ENCODE measurements at places on chromosomes 12 and 14.

DNA sequence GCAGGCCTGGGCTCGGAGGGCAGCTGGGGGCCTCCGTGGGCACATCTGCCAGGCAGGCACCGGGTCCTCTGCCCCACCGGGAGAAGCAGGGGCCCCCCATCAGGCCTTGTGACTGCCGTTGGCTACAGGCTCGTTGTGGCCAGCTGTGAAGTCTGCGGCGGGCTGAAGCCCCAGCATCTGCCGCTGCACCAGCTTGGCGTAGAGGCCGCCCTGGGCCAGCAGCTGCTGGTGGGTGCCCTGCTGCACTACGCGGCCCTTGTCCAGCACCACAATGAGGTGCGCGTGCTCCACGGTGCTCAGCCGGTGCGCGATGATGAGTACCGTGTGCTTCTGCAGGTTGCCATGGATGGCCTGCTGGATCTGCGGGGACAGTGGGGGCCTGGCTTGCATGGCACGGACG, 33.9 kb upstream of the VPS37B start:
- peak; percentile 17 for ATAC-seq

GRCh38 chr14:102545461-102546265, 36.1 kb upstream of the ANKRD9 start:
- peak; percentile 27 for ATAC-seq

DNA sequence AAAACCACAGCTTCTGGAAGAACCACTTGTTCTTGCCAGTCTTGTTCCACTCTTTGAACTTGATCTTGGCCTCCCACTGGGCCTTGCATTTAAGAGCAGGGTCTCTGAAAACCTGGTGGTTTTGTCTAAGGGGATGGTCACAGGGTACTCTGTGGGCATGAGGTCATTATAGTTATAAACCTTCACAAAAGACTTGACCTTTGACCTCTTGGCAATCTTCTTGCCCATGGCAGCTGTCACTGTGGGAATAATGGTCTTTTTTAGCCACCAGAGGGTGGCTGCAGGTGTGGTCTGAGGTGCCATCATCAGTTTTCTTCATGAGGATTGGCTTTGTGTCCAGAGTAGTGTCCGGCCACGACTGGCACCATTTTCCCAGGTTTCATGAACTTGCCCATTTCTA, 9.1 kb downstream of the ATP6V0A2 start:
- ATAC-seq: no peak

DNA sequence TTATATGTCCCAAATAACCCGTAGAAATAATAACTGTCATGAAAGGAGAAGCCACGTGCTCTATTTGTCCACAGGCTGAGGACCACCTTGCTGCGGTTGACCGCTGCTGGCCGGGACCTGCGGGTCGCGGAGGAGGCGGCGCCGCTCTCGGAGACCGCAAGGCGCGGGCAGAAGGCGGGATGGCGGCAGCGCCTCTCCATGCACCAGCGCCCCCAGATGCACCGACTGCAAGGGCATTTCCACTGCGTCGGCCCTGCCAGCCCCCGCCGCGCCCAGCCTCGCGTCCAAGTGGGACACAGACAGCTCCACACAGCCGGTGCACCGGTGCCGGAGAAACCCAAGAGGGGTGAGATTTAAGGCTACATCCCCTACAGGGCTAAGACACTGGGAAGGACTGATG, 21.0 kb downstream of the RPGRIP1 start:
- ATAC-seq: peak; percentile 20

DNA sequence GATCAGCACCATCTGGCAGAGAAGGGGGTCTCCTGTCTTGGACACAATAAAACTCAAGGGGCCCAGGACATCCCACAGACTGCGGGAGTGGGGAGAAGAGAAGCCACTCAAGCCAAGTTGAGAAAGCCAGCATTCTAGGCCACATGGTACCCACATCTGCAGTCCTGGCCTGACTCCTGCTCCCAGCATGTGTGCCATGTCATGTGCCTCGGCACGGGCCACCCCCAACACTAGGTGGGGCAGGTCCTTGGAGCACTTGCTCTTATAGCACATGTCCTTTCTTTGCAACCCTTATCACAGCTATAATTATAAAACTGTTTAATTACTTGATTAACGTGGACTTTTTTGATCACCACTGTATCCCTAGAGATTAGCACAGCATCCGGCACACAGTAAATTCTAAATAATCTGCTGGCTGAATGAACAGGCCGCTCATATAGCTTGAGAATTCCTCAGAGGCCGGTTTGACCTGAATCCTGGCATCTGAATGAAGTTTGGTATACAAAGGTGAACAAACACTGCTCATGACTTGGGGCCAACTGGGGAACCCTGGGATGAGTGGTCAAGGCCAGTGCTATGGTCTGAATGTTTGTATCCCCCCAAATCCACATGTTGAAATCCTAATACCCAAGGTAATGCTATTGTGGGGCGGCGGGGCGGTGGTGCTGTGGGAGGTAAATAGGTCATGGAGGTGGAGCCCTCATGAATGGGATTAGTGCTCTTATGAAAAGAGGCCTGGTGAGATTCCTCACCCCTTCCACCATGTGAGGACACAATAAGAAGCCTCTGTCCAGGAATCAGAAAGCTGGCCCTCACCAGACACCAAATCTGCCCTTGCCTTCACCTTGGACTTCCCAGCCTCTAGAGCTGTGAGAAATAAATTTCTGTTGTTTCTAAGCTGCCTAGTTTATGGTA, 6.6 kb downstream of the NCKAP5L start:
- ATAC-seq: no peak

DNA sequence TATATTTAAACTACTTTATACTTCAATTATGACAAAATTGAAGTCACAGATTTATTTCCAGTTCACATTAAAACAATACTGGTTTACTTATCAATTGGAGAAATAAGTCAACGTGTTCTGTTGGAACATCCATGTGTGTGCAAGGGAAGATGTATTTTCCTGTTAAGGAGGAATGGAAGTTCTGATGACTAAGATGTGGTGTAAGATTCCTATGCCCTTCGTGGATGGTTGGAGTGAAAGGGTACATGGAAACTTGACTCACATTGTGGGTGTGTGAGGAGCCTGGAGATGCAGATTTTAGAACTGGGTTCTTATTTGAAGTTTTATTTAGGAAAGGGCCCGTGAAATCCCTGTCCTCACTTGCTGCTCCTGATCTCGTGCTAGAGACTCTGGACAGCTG, 95.3 kb downstream of the CATSPERB start:
- no peak for ATAC-seq

DNA sequence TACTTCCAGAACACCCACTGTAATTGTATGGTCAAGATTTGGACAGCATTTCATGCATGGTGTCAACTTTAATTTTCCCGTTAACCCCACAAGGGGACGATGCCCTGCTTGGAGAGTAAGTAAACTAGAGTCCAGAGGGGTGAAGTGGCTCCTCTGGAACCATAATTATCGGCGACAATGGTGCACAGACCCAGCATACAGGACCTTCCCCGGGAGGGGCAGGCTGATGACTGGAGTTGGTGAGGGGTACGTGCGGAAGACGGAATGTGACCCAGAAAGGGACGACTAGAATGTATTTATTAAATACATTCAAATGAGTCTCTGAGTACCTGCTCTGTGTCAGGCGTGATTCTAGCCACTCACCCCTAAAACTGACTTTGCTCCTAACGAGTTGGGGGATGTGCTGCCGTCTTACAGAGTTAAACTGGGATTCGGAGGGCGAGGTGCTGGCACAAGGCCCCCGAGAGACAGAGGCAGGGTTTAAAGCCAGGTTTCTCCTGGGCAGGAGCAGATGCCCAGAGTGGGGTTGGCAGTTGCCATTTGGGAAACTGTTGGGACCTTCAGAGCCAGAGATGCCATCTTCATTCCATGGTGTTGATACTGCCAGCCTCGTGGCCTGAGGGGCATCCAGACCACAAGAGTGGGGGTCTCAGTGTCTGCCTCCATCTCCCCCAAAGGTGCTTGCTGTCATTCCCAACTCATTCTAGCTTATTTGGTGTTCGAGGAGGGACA, 10.9 kb downstream of the RTL1 start:
- no peak for ATAC-seq

GRCh38 chr14:24576182-24576581, at the start of gene CTSG:
CTSG (minus strand) TSS chr14:24576250; CDS start chr14:24576223, 27 bp downstream.
- no peak for ATAC-seq

DNA sequence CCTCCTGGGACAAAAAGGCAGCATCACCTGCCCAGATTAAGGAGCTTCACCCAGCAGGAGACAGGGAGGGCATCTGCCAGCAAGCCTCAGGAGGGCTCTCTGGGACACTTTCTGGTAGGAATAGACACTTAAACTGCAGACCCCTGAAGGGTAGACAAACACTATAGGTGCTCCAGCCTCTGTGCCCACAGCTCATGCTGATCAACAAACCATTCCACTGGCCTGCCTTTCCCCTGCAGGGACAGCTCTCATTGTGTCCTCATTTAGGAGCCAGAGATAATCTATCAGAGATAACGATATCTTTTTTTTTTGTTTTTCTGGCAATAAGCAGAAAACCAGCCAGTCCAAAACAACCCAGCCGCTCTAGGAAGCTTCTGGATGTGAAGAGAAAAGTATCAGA, 251.8 kb upstream of the CCDC196 start:
- ATAC-seq: no peak

GRCh38 chr12:119544765-119545625, 48.6 kb upstream of the TMEM233 start:
- ATAC-seq: peak; percentile 76

DNA sequence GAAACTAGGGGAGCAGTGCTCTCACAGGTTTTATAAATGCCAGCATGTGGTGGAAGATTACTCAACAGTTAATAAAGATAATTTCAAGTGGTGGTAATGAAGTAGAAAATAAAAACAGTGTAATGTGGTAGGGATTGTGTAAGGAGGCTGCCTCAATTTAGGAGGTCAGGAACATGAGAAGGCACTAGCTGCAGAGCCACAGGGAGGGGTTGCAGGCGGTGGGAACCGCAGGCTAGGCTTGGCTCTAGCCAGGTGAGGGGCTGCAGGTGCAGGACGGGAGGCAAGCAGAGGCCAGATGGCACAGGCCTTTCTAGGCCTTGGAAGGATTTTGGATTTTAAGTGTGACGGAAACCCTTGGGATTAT, 768 bp downstream of the METTL25 start:
- no peak for ATAC-seq

DNA sequence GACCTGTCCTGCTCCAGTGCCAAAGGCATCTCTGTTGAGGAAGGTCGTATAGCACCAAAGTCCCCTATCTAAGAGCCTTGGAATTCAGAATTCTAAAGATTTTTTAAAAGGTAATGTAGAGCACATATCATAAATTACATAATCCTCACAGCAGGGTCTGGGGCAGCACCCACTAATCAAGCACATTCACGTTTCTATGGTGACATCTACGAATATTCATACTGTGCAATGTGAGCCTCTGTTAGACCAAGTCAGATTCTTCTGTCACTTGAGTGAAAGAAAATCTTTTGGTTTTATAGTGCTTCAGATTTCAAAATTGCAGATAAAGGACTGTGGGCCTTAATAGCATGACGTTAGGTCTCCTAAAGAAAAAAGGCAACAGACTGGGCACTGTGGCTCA, 13.1 kb upstream of the TMEM229B start:
- no peak for ATAC-seq

GRCh38 chr14:54857830-54858269, 44.8 kb downstream of the GCH1 start:
- ATAC-seq: no peak

DNA sequence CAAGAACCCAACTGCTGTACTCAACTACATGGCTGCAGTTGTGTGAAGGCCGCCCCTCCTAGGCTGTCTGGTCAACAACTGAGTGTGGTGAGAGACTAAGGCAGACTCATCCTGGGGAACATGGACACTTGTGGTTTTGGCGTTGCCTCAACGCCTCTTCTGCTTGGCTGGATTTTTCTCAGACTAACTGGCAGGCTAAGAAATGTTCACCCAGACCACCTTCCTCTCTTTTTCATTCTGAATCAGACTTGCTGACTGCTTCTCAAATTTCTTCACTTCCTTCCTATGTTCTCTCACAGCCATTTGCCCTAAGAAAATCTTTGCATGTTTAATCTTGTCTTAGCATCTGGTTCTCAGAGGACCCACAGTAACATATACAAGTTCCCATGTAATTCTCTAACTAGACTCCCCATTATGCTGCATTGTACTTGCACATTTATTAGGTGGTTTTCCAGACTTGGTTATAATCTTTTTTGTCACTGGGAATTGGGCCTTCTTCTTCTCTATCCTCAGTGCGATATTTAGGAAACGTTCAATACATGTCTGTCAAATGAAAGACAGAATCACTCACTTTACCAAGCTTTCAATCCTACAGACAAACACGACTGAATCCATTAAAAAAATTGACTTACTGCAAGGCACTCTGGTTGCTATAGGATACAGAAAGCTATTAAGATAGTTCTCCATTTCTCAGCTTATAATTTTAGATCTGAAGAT, 327.6 kb downstream of the CCER1 start:
- no peak for ATAC-seq

- ATAC-seq: peak; percentile 1
Observed at GRCh38 chr12:57215668-57216013, 953 bp upstream of the NXPH4 start.

GRCh38 chr12:14946162-14946561, 7.8 kb upstream of the ERP27 start:
- no peak for ATAC-seq

DNA sequence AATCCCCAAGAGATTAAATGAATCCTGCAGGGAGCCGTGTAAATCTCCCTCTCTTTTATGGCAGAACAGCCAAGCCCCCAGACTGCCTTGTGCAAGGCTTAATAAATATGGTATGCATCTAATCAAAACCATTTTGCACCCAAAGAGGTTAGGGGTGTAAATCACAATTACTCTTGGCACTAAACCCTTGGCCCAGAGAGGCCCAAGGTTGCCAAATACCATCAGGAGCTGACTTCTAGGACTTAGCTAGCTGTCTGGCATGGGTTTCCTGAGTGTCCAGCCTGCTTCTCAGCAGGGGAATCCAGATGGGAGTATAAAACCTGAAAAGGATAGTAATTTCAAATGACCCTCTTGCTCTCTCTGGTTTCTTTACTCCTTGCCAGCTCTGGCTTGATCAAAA, 610.4 kb downstream of the MED13L start:
- ATAC-seq: no peak

DNA sequence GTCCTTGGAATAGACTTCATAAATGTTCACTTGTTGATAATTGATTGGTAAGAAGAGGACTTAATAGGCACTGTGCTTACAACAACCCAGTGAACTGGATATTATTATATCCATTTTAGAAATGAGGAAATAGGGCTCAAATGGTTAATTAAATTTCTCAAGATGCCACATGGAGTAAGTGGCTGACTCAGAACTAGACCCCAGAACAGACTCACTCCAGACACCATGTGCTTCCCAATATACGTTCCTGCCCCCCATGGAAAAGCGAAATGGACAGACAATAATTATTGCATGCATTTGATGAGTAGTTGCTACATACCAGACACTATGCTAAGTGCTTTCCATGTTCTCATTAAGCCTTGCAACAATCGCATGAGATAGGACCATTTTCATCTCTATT, 895 bp upstream of the ANKS1B start:
- ATAC-seq: no peak

DNA sequence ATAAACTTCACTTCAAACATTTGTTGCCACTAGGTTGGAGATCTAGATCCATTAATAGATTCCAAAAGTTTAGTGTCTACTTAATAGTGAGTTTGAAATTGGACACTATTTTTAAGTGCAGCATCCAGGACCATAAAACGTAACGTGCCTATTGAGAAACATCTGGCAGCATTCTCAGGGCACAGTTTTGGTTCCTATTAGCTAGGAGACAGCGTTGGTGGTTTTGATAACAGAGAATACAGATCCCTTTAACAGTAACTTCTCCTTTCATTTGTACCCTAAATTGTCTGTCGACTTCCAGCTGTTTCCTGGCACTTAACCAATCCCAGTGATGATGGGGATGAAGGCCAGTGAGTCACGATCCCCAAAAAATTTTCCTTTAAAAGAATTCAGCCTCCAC, 25.8 kb downstream of the KCNK10 start:
- ATAC-seq: no peak

- no peak for ATAC-seq
Observed at GRCh38 chr12:128840862-128841468, 12.3 kb upstream of the GLT1D1 start.

Data from esophagus mucosa (tissue), 1 donor.